Esophagus muscularis mucosa (tissue), 4 donors: ENCODE measurements at places on chromosomes 16 and 17. TPM values are rescaled to one million over a fixed set of nuclear protein-coding genes. Genes with fewer than 3 reads are reported as not detected.

Gene ANKRD40CL
- total RNA-seq: not detected

Gene SPATA22
- not detected for total RNA-seq

Gene SCNN1B
- total RNA-seq: 4.2 TPM

Gene CPNE7
- total RNA-seq: 1.4 TPM

Gene OR1A1
- total RNA-seq: not detected

Gene ELMO3
- 0.69 TPM for total RNA-seq

Gene KRT20
- total RNA-seq: not detected

Gene ZG16B
- total RNA-seq: not detected

Gene PIP4K2B
- 66.4 TPM for total RNA-seq

Gene RPUSD1
- 29.1 TPM for total RNA-seq

Gene FBXO39
- total RNA-seq: not detected
